Amniotic stem cell (primary cell): ENCODE measurements at places on chromosomes 11 and 22.

DNA sequence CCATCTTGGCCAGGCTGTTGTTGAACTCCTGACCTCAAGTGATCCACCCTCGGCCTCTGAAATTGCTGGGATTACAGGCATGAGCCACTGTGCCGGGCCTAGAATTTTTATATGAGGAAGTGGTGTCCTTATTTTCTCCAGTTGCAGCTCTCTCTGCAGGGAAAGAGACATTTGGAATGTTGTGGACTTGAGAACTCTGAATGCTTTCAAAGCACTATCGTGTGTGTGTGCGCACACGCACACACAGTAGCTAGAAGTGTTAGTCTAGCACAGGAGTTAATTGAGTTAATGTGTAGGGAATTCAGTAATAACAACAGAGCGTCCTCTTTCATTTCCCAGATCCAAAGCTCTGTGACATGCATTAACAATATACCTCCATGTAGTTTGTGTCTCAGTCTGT lies 164.0 kb upstream of the RASSF10 start:
- no peak for DNase-seq

- no peak for DNase-seq
Observed at GRCh38 chr11:95853138-95853537, 62.8 kb downstream of the CEP57 start.

DNA sequence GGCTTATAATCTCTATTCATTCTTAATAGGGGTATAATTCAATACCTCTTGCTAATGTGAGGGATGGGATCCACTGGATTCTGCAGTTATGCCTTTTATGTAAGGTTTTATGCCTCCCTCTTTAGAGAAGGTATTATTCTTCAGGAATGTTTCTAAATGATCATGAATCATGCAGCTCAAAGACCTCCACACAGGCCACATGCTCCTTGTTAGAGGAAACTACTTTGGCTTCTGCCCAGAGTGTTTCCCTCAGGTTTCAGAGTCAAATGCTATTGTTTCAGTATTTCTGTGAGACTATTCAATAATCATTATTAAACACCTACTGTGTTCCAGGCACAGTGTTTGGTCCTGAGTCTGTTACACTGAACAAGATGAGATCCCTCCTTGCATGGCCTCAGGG lies 115.9 kb downstream of the RAB38 start:
- DNase-seq, result no peak

- no peak for DNase-seq
Observed at GRCh38 chr22:31103111-31103510, 4.3 kb downstream of the SELENOM start.
